SK-N-SH (cell line): ENCODE measurements at places on chromosomes 6 and 20.

DNA sequence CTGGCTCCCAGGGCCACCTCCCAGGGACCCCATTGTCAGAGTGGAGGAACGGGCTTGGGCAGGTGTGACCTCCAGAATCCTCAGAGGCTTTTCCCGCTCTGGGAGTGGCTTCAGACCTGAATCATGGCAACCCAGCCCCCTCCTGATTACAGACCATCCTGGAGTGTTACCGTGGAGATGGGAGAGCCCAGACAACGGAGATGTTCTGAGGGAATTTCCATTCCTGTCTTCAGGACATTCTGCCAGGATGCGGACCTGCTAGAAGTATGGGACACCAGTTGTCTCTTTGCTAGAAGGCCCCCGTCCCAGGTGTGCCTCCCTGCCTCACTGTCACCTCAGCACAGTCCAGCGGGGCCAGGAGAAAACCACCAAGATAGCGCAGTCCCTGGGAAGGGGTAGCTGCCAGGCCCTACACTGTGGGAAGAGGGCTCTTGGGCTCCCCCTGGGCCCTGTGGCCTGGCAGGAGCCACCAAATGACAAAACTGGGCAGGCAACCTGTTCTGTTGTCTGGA lies 109.9 kb downstream of the PSMB1 start:
- DNase-seq = peak; percentile 41

GRCh38 chr6:23633996-23634395 lies 492.0 kb upstream of the NRSN1 start:
- DNase-seq = no peak

- DNase-seq = no peak
Measured at GRCh38 chr20:38184101-38184500, 19.0 kb upstream of the TGM2 start.

DNA sequence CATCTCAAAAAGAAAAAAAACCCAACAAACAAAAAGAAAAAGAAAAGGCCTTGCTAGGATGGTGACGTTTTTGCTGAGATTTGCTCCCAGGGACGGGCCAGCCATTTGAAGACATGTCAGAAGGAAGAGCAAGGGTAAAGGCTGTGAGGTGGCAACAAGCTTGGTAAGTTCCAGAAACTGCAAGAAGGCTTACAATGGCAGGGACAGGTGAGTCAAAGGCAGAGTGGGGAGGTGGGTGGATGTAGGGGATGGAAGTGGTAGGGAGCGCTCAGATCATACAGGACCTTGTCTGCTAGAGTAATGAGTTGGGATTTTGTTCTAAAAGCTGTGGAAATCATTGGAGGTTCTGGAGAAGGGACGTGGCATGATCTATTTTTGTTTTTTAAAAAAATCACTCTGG lies 4.3 kb downstream of the KIF3B start:
- DNase-seq = no peak

- peak; percentile 82 for DNase-seq
Measured at GRCh38 chr20:43691928-43692524, 25.1 kb downstream of the MYBL2 start.

DNA sequence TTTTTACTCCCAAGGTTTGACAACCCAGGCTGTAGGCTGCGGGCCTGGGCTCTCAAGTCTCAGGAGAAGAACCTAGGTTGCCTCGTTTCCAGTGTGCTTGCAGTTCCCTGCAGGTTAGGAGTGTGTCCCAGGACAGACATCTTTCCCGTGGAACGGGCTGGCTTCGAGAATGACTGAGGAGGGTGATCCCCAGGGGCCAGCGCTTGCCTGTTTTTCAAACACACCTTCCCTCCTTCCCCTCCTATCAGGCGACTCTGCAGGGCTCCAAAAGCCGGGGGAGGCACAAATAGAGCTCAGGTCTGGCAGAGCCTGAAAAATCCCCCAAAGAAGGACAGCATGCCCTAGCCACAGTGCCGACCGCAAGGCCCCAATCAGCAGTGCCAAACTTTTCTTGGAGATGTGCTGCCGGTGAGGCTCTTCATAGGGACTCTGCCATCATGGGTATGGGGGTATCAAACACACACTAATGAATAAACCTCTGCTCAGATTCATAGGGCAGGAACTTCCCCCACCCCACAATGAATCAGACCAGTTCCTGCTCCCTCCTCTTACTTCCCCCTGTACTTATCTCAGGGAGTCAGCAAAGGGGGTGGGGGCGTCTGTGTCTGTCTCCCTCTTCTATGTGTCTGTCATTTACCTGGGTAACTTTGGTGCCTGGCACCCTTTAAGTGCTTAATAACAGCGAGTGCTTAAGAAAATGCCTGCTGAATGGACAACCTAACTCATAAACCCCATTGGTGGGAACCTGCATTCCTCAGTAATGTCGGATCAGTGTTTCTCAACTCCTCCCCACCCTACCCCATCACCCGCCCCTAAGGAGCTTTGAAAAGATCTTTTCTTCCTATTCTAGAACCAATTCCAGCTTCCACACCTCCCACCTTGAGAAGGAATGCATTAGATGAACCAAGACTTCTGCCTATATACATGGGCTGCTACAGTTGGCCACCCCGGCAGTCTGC lies 1.6 kb downstream of the KCNG1 start:
- DNase-seq = no peak

- DNase-seq = no peak
Measured at GRCh38 chr6:11236076-11236750, 3.7 kb upstream of the NEDD9 start.

- DNase-seq = peak; percentile 72
Measured at GRCh38 chr20:62961310-62961783, 8.8 kb downstream of the SLC17A9 start.

GRCh38 chr6:168179702-168180382 lies 100.8 kb upstream of the FRMD1 start:
- no peak for DNase-seq

GRCh38 chr20:50039706-50040431 lies 57.1 kb downstream of the SNAI1 start:
- peak; percentile 72 for DNase-seq

GRCh38 chr6:158783851-158784250 lies 35.3 kb downstream of the EZR start:
- DNase-seq = no peak

- no peak for DNase-seq
Measured at GRCh38 chr6:116366740-116367275, 3.9 kb upstream of the DSE start.

- no peak for DNase-seq
Measured at GRCh38 chr6:165774903-165775601, 112.0 kb upstream of the PDE10A start.

- DNase-seq = no peak
Measured at GRCh38 chr6:143821359-143821758, 21.8 kb upstream of the LTV1 start.

GRCh38 chr20:55353206-55353605 lies 652.1 kb downstream of the CBLN4 start:
- no peak for DNase-seq

DNA sequence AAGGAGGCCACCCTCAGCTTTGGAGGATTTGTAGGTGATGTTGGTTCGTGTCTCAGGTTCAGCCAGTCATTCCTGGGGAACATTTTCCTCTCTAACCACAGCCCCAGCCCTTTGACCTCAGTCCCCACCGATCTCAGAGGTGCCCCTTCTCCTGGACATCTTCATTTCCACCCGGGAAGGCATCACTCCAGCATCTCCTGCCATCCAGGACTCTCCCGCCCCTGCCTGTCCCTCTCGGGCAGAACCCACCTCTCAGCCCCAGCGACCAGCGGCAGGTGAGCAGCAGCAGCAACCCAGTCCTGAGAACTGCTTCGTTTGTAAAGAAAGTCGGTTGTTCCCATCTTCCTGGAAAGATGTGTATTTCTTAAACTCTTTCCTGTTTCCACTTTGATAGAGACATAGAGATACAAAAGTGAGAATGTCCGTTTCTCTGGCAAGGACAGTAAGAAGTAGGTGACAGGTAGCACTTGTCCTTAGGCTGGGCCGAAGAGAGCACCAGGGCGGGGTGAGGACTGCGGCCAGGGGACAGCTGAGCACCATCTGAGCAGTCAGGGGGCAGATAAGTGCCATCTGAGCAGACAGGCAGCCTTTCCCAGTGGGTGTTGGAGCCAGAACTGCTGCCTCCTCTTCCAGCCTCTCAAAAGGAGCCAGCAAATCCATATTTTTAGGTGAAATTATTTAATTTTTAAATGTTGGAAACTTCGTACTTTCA lies 142.2 kb downstream of the CDH4 start:
- DNase-seq = no peak
